ENCODE measurements at places on chromosomes 12 and 14.

DNA sequence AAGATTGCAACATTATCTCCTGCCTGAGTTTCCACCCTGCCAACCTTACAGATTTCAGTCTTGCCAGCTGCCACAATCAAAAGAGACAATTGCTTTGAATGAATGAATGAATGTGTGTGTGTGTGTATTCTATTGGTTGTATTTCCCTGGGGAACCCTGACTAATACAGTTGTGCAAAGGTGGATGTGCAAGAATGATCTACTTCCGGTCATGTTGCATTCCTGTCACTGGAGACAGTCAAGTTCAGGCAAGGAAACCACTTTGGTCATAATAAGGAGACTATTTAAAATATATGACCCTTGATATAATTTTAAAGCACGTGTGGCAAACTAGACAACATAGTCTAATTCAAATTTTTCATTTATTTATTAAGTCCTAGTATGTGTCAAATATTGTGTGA, 13.1 kb downstream of the RERG start:
- no peak for DNase-seq

DNA sequence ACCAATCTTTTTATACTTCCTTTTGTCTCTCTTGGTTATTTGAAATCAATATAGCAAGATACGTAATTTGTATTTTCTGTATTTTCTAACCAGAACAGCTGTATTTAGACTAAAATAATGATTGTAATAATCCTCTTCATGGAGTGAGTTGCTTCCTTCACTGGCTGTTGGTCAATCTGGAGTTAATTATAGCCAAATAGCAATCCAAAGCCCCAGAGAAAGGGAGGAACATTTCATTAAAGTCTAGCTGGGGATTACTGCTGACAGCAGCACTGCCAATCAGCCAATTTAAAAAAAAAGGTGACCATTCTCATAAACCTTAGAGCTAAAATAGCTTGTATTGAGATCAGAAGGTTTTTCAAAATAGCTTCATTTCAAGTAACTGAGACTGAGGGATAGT, 118.0 kb downstream of the TRHDE start:
- no peak for DNase-seq

- no peak for DNase-seq
Observed at GRCh38 chr12:119840582-119840981, 36.5 kb downstream of the CIT start.

GRCh38 chr14:94161058-94161457, 13.1 kb upstream of the PPP4R4 start:
- no peak for DNase-seq

DNA sequence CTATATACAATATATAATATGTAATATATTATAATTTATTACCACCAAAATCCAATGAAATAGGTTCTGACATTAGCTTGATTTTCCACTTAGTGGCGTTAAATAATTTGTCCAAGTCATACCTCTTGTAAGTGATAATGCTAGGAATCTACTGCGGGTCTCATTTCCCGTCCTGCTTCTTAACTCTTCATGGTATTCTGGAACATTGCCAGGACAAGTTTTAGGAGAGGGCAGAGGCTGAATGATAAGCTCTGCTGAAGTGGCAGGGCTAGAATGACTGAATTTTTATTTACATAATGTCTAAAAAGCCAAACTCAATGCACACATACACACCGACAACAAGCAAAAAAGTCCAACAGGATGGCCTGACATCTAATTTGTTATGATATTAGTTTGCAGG, 70.4 kb upstream of the PTPRQ start:
- no peak for DNase-seq

DNA sequence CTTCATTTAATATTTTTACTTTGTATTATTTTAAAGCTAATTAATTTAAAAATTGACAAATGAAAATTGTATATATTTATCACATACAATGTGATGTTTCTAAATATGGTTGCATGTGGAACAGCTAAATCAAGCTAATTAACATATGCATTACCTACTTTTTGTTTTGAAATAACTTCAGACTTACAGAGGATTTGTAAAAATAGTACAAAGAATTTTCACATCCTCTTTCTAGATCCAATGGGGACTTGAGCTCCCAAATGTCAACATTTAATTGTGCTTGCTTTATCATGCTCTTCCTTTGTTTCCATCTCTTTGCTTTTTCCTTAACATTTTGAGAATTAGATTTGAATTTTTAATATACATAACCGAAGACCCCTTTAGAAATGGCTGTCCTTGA, 6.6 kb downstream of the DCD start:
- no peak for DNase-seq

- no peak for DNase-seq
Observed at GRCh38 chr12:124509300-124509675, 58.1 kb downstream of the NCOR2 start.

GRCh38 chr12:51048661-51049251, 629 bp downstream of the LETMD1 start:
- DNase-seq, result no peak

DNA sequence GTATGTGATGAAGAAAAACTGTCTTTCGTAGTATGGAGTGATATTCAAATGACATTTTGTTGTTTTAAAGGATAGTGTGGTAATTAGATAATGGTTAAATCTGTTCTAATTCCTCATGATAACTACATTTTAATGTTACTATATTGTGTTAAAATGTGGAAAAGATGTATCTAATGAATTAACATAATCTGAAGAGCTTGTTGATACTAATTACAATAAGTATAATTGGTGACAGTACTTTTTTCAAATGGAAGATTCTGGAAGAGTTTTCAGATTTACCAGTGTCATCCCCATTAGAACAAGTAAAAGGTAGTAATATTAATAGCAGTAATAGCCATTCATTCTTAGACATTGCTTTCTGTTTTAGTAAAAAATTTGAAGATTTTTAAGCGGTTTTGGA, 37.6 kb downstream of the CAND1 start:
- DNase-seq, result no peak

- no peak for DNase-seq
Observed at GRCh38 chr12:65593239-65593701, 231.0 kb upstream of the HMGA2 start.

DNA sequence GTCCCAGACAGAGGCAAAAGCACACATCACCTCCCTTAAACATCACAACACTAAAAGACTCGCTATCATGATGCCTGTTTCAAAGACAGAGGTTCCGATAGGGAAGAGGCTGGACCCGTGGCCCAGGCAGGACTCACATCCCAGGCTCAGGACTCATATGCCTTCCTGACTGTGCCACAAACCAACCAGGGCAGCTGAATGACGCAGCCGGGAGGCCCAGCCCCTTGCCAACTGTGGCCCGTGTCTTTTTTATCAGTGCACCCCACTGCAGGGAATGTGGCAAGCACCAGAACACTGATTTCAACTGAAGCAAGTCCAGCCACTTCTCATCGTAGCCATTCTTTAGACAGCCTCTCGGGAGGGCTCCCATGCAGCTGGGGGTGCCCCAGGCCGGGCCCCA, 132.3 kb downstream of the KSR2 start:
- DNase-seq, result no peak

GRCh38 chr12:130007771-130008170, 103.9 kb upstream of the TMEM132D start:
- no peak for DNase-seq

DNA sequence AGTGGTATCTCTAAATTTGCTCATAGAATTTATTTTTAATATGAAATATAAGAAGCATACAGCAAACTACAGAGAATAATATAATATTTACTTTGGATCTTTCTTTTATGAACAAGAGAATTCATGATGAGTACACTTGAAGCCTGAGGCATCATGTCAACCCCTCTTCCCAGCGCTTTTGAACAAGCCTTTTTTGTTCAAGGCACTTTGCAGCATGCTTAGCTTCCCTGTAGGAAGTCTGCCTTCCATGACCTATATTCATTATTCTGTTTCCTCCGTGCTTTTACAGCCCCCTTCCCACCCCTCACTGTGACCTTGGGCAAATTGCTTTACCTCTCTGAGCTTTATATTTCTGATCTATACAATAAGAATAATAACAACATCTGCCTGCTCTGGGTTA, 41.6 kb downstream of the SCN8A start:
- no peak for DNase-seq

DNA sequence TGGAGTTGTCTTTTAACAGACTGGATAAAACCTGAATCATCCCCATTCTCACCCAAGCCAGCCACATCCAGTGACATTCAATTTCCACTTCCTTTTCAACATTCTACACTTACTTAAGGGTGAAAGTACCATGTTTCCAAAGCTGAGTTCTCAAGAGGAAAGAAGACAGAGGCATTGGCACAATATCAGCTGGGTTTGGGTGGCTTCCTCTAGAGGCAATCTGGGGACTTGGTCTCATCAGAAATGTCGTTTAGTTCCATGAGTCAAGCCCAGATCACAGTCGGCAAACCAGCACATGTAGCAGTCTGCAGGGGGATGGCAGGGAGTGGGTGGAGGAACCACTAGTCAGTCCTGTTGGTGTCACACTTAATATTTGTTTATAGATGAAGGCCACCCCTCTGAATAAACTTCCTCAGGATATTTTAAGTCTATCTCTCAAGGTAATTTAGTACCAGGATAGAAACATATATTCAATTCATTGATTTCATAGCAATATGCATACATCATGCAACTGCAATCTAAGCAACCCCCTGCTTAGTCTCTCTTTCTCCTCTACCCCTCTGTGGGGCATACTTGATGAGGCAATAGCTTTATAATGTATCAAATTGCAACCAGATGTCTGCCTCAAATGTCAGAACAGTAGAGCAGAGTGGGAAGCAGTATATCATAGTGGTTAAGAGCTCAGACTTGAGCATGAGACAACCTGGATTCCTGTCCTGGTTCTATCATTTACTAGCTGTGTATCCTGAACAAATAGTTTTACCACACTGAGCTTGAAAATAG, 3.0 kb downstream of the SRRM4 start:
- no peak for DNase-seq

DNA sequence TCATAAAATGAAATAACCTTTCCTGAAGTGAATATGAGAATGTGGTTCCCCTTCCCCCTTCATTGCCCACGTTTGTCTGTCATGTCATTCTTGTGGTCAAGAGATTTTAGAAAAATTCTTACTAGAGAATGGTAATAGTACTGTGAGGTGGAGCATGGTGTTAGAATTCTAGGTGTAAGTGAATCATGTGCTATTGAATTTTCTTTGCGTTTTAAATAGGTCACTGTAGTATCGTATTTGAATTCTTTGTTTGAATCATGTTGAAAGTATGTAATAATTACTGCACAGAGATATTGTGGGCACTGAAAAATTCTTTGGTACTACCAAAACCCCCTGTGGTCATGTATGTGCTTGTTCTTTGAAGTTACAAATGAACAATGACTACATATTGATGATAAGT, 49.9 kb downstream of the FUT8 start:
- DNase-seq, result no peak

GRCh38 chr12:116591855-116592637, 32.9 kb downstream of the MAP1LC3B2 start:
- DNase-seq, result no peak

DNA sequence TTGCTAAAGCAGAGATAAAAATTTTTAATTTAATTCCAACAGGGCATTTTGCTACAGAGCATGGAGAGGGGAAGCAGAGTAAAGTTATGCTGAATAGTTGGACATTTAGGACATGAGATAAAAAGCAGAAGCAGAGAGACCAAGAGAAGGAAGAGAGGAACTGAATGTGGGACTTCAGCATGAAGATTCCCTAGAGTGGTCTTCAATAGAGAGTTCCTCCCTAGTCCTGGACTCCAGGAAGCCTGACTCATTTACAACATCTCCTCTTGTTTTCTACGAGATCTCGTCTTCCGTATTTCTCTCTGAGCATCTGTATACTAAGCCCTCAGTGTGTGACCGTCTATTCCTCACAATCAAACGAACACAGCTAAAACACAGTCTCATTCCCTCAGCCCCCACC, 35.2 kb upstream of the IFT81 start:
- DNase-seq, result no peak

- DNase-seq, result no peak
Observed at GRCh38 chr14:54002653-54003052, 46.0 kb upstream of the BMP4 start.

- no peak for DNase-seq
Observed at GRCh38 chr12:86331012-86331411, 74.8 kb upstream of the MGAT4C start.

- no peak for DNase-seq
Observed at GRCh38 chr12:25382311-25383106, 131.8 kb upstream of the KRAS start.

GRCh38 chr12:6699259-6699988, 1.2 kb downstream of the PIANP start:
- DNase-seq, result no peak

DNA sequence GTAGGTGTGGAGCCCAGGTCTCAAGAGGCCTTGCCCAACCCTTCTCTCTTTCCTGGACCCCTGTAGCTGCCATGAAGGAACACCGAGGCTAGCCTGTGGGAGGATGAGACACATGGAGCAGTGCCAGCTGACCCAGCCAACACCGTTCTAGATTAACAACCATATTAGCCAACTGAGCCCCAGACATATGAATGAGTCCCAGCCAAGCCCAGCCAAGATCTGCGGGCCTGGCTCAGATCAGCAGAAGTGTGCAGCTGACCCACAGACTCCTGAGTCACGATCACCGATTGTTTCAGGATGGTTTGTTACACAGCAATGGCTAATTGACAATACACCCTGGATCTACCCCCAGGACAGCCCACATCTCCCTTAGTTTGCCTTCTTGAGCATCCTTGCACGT, 82.1 kb downstream of the NTF3 start:
- DNase-seq, result no peak

- no peak for DNase-seq
Observed at GRCh38 chr12:27527512-27527911, 3.5 kb downstream of the PPFIBP1 start.

GRCh38 chr12:15732341-15733061, 56.7 kb downstream of the EPS8 start:
- no peak for DNase-seq

DNA sequence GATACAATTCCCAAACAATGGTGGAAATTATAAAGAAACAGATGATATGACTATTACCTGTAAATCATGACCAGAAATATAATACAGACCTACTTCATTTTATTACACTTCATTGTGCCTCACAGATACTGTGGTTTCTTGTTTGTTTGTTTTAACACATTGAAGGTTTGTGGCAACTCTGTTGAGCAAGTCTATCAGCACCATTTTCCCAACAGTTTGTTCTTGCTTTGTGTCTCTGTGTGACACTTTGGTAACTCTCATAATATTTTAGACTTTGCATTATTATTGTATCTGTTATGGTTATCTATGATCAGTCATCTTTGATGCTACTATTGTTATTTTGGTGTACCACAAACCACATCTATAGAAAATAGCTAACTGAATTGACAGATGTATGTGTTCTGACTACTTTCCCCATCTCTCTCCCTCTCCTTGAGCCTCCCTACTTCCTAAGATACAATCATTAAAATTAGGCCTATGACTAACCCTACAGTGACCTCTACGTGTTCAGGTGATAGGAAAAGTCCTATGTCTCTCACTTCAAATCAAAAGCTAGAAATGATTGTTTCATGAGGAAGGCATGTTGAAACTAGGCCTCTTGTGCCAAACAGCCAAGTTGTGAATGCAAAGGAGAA, 49.1 kb downstream of the FBXO33 start:
- no peak for DNase-seq

- no peak for DNase-seq
Observed at GRCh38 chr14:79729731-79730130, 481.6 kb downstream of the DIO2 start.

GRCh38 chr12:5773550-5773949, 171.5 kb downstream of the ANO2 start:
- no peak for DNase-seq

- DNase-seq, result peak; percentile 55
Observed at GRCh38 chr12:47391566-47391965, 311.8 kb upstream of the AMIGO2 start.

Measured in stimulated activated CD8-positive, alpha-beta memory T cell treated with anti-CD3 and anti-CD28 coated beads, Interleukin-12 subunit alpha, Interleukin-12 subunit beta, amount 100 ng/mL, for 4 hours (primary cell).